ENCODE measurements at places on chromosomes 1 and 21.
A peak's percentile ranks its signal among the peaks of the same experiment; 100 is the strongest.

- DNase-seq = no peak
Measured at GRCh38 chr1:240237305-240237721, 145.6 kb downstream of the FMN2 start.

- DNase-seq = no peak
Measured at GRCh38 chr1:6743189-6744101, 41.8 kb upstream of the CAMTA1 start.

DNA sequence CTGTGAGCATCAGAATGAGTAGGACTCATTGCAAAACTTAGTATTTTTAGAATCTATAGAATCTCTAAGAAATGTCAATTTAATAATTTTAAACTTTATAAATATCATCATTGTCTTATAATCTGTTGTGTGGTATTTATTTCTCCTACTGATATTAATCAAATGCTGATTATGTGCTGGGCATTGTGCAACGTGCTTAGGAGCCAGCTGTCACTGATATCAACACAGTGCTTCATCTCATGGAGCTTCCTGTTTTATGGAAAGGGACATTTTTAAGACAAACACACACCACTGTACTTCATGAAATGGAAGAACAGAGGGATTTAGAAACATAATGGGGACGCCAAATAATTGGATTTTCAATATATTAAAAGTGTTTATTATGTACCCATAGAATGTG, 737.9 kb upstream of the TMPRSS15 start:
- DNase-seq = no peak

GRCh38 chr1:23825762-23826522, 713 bp upstream of the HMGCL start:
- no peak for DNase-seq

DNA sequence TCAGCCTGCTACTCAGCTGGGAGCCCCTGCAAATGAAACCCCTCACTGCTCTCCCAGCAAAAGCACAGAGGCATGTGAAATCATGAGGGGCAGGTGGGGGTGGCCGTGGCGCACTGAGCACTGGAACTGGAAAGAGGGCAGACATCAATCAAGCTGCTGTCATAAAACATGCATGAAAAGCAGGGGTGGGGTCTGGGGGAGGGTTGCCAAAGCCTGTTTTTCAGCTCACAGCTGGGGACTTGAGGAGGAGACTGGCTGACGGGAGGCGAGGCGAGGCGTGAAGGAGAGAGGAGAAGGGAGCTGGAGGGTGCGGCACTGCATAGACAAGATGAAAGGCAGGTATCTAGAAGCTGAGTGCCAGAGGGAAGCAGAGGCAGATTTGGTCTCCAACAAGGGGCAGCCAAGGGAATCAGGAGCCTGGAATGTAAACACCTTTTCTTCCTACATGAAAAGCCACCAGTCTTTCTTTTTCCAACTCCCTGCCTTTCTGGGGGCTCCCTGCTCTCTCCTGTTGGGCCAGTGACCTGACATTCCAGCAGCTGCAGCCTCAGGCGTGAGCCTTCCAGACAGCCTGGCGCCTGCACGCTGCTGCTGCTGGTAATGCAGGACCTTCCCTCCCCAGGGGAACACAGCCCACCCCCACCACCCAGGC, 87.0 kb downstream of the NMNAT2 start:
- DNase-seq = no peak

DNA sequence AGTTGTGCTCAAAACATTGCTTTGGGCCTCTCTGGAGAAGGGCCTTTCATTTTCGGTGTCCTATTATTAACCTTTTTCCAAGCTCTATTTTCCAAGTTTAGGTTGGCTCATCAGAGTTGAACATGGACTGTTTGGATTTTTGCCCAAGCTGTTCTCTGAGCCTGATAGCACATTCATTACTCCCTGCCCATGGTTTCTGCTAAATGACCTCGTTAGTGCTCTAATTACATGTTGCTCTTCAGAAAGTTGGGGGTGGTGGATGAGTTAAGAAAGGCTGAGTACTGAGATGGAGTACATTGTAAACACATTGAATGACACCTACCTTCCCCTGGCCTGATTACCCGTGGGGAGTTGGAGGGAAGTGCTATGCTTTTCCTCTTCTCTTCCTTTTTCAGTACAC, 38.9 kb downstream of the LMO4 start:
- no peak for DNase-seq

DNA sequence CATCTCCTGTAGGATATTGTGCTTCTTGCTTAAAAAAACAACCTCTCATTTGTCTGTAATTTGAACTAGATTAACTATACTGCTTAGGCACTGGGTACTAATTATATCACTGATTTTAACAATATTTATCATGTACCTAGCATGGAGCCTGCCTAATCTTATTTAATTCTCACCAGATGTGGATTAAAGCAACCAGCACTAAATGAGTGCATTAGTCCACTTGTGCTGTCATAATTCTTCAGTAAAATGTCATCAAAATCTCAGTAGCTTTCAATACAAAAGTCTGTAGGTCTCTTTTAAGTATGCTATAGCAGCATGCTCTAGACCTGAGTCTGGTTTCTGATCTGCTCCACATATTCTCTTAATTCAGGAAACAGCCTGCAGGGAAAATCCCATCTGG, 368.1 kb downstream of the NCAM2 start:
- DNase-seq = no peak

GRCh38 chr1:58814251-58815068, 30.6 kb upstream of the JUN start:
- no peak for DNase-seq

DNA sequence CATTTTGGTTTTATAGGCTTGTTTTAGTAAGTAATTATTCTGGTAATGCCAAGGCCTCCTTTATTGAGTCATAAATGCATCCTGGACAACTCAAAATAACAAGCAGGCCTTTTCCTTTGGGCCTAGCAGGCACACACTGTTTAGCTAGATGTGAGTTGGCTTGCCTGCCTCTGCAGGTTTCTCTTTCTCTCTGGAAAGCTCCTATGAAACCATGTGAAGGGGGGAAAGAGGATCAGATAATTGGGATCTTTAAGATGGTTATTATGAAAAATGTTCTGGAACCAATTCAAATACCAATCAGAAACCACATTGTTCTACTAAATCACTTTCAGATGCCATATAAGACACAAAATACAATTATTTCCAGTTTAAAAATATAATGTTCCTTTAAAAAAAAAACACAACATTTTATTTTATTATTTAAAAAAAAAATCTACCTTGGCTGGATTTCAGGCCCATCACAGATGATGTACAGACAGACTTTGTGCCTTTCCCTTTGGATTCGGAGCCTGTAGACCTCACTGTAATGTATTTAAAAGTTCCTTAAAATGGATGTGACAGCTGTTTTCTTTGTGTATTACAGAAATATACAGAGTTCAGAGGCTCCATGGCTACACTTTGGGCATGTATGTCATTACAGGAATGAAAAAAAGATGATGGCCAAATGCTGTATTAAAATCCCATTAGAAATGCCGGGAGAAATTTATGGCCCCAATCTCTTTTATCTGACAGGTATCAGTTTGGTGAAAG, 80.2 kb downstream of the NTMT2 start:
- no peak for DNase-seq

DNA sequence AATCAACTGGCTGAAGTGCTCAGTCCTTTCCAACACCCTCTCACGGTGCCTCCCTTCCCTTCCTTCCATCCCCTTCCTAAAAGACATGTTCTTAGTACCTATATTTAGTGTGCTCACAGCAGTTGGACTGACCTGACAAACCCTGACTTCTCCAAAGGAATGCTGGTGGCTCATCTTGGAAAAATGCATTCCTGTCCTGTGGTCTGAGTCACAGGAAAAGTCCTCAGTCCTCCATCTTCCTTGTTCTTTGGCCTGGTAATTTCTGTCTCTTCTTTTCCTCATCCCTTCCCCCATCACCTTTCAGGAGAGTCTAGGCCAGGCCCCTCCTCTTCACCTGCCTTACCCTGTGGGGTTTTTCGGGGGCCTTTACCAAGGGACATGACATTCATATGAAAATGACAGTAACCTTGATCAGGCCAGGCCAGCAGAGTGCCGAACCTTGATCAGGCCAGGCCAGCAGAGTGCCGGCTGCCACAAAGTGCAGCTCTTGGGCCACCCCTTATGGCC, 7.2 kb downstream of the ATP1B1 start:
- peak; percentile 82 for DNase-seq

DNA sequence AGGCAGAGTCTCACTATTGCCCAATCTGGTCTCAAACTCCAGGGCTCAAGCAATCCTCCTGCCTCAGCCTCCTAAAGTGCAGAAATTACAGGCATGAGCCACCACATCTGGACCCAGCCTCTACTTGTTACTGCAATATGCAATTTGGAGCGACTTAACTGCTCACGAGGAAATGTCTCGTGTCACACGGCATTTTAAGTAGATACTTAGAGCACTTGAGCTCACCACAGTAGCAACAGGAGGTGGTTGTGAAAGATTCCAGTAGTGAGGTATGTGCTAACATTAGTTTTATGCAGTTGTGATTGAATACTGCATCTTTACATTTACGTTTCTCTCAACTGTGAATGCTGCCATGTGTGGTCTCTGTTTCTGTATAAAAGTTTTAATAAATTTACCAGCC, 5.8 kb upstream of the NDUFV3 start:
- no peak for DNase-seq

DNA sequence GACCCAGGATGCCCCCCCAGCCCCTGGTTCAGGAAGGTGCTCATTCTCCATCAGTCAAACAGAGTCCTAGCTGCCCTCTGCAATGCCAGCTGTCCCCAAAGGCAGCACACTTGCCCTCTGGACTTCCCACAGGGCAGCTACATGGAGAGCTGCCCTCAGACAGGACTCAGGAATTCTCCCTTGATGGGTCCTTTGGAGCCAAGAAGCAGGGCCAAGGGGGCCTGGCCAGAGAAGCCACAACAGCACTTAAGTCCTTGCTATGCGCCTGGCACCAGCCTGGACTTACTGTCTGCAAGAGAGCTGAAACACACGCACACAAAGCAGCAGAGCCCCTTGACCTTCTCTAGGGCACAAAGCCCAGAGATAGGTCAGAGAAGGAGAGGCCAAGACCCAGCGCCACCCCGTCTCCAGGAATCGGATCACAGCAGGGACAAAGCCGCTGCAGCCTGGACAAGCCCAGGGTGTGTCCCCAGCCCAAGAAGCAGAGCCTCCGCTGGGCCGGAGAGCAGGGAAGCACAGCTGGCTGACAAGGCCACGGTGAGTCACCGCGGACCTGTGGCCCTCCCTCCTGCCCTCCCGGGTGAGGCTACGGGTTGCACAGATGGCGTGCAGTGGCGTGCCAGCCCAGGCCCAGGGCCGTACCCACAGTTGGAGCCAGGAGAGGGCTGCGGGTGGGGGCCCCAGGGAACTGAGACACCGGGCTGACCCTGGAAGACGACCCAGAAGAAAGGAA, 1.7 kb downstream of the WNT9A start:
- DNase-seq = no peak

DNA sequence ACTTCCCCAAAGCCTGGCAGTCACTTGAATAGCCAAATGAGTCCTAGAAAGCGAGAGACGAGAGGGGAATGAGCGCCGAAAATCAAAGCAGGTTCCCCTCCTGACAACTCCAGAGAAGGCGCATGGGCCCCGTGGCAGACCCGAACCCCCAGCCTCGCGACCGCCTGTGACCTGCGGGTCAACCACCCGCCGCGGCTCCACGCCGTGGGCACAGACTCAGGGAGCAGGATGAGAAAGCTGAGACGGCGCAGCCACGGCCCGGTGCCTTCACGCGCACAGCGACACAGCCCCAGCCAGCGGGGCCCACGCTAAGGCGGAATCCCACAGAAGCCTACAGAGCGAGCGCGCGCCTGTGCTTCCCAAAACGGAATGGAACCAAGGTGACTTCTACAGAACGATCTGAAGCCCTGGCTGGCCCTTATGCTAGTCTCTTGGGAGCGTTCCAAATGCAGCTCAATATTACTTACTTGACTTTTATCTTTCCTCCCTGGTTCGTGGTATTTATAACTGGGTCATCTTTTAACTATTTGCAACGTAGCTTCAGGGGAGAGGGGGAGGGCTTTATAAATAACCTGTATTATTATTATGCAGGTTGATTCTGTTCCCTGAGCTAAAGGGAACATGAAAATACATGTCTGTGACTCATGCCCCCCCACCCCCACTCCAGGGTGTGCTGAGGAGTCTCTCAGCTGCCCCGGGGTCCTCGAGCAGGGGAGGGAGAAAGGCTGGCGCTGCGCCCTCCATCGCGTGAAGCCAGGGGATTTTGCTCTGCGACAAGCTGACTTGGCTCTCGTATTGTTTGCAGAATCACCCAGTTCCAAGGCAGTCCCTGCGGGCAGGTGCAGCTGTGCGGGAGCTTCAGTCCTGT, 1.7 kb downstream of the TSPEAR start:
- DNase-seq = no peak

- DNase-seq = peak; percentile 17
Measured at GRCh38 chr1:186763107-186763506, 65.6 kb upstream of the PLA2G4A start.

- DNase-seq = no peak
Measured at GRCh38 chr1:23591460-23592208, 32.3 kb upstream of the ID3 start.

All from COLO829 (cell line).